ENCODE measurements at places on chromosomes 3 and 15. TPM values are rescaled to one million over a fixed set of nuclear protein-coding genes. Genes with fewer than 3 reads are reported as not detected.

Gene CISH
- 25.3 TPM for total RNA-seq

Gene LMAN1L
- total RNA-seq: not detected

DNA sequence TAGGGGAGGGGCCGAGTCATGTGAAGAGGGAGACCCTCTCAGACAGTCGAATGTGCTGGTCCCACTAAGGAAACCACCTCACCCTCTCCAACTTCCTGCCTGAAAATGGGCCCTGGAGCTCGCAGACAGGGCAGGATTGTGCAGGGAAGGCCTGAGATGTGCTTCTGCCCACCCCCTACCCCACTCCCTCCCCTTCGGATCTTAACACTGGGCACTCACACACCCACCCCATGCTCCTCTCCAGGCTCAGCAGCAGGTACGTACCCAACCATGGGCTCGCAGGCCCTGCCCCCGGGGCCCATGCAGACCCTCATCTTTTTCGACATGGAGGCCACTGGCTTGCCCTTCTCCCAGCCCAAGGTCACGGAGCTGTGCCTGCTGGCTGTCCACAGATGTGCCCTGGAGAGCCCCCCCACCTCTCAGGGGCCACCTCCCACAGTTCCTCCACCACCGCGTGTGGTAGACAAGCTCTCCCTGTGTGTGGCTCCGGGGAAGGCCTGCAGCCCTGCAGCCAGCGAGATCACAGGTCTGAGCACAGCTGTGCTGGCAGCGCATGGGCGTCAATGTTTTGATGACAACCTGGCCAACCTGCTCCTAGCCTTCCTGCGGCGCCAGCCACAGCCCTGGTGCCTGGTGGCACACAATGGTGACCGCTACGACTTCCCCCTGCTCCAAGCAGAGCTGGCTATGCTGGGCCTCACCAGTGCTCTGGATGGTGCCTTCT, 20.0 kb downstream of the ATRIP start:
- peak overlapping the region; percentile 48 for H3K4me3 ChIP-seq
- H3K27ac ChIP-seq: peak overlapping the region; percentile 98
- H3K36me3 ChIP-seq: no peaks in the 10 kb centered on the region
- DNase-seq: peak; percentile 43
- no peaks in the 10 kb centered on the region for H3K27me3 ChIP-seq

- no peaks in the 10 kb centered on the region for H3K27me3 ChIP-seq
- H3K36me3 ChIP-seq: no peaks in the 10 kb centered on the region
- H3K27ac ChIP-seq: no peak overlapping the region
- H3K4me3 ChIP-seq: no peak overlapping the region
- no peaks in the 10 kb centered on the region for H3K4me1 ChIP-seq
Observed at GRCh38 chr3:190574473-190574872, 60.6 kb downstream of the IL1RAP start.

Gene SLC12A1
- not detected for total RNA-seq

DNA sequence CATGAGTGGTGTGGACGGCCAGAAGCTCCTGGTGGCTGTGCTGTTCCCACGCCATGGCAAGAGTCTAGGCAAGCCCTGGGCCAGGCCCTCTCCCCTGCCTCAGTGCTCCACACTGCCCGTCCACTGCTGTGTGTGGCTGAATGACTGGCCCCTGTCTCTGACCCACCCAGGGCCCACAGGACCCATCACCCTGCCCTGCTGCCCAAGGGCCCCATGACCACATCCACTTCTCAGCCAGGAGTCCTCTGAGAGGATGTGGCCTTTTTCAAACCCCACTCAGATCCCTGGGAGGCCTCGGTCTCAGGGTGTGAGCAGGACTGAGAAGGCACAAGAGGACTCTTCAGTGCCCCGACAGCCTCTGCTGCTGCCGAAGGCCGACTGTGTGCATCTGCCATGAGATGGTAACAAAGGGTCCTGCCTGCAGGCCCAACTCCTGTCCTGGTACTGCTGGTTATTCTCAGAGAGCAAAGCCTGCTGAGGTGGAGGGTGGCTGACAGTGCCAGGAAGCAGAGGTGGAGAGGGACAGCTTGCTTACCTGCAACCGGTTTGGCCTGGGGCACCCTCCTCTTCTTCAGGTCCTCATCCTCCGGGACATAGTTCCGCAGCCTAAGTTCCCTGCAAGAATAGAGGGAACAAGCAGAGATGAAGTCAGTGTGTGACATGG, 47.5 kb downstream of the PTH1R start:
- no peak overlapping the region for H3K27ac ChIP-seq
- no peaks in the 10 kb centered on the region for H3K36me3 ChIP-seq
- DNase-seq: no peak
- H3K4me3 ChIP-seq: no peak overlapping the region

- DNase-seq: peak; percentile 90
- peaks cover 3% of the 10 kb centered on the region for H3K4me1 ChIP-seq
- no peaks in the 10 kb centered on the region for H3K27me3 ChIP-seq
- peak overlapping the region; percentile 79 for H3K4me3 ChIP-seq
Observed at GRCh38 chr15:84980196-84981053, 1.2 kb upstream of the PDE8A start.

Gene PDCD6IP
- total RNA-seq: 111 TPM

GRCh38 chr15:74156678-74157411, 16.7 kb upstream of the ISLR start:
- H3K4me1 ChIP-seq: peaks cover 1% of the 10 kb centered on the region
- no peak overlapping the region for H3K4me3 ChIP-seq
- no peaks in the 10 kb centered on the region for H3K36me3 ChIP-seq

Gene CFAP161
- total RNA-seq: 0.65 TPM

GRCh38 chr3:157074981-157075380, 85.0 kb downstream of the CCNL1 start:
- H3K4me1 ChIP-seq: peaks cover 2% of the 10 kb centered on the region
- H3K27ac ChIP-seq: no peak overlapping the region
- H3K27me3 ChIP-seq: no peaks in the 10 kb centered on the region
- no peak for DNase-seq
- H3K36me3 ChIP-seq: no peaks in the 10 kb centered on the region

- H3K27ac ChIP-seq: no peak overlapping the region
- H3K4me3 ChIP-seq: no peak overlapping the region
- no peak for DNase-seq
- H3K27me3 ChIP-seq: no peaks in the 10 kb centered on the region
Observed at GRCh38 chr3:107643038-107643883, 120.5 kb downstream of the BBX start.

- H3K27ac ChIP-seq: no peak overlapping the region
- H3K27me3 ChIP-seq: no peaks in the 10 kb centered on the region
- no peaks in the 10 kb centered on the region for H3K36me3 ChIP-seq
- DNase-seq: no peak
- no peaks in the 10 kb centered on the region for H3K4me1 ChIP-seq
Observed at GRCh38 chr3:101944308-101944707, 95.0 kb downstream of the NFKBIZ start.

GRCh38 chr15:48565560-48566482, 79.7 kb downstream of the FBN1 start:
- H3K4me3 ChIP-seq: no peak overlapping the region
- no peaks in the 10 kb centered on the region for H3K27me3 ChIP-seq
- no peaks in the 10 kb centered on the region for H3K36me3 ChIP-seq
- H3K4me1 ChIP-seq: peaks cover 11% of the 10 kb centered on the region
- no peak for DNase-seq

- no peaks in the 10 kb centered on the region for H3K36me3 ChIP-seq
- DNase-seq: no peak
- H3K4me1 ChIP-seq: no peaks in the 10 kb centered on the region
- H3K4me3 ChIP-seq: no peak overlapping the region
Observed at GRCh38 chr3:186821429-186822387, 15.4 kb upstream of the RFC4 start.

DNA sequence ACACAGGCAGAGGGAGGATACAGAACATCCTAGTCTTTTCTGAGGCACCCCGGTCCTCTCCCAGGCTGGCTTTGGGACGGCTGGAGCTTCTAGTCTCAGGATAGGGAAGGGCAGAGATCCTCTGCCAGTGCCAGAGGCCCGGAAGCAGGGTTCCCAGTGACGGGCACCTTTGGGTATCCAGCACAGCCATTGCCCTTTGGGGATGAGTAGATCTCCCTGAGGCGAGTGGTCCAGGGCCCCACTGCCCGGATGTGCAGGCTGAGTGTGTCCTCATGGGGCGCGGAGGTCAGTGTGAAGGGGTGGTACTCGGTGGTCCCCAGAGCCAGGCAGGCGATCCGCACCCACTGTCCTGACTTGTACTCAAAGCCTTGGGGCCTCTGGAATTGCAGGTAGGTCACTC, 18.3 kb downstream of the DUOX2 start:
- no peaks in the 10 kb centered on the region for H3K36me3 ChIP-seq
- H3K4me1 ChIP-seq: no peaks in the 10 kb centered on the region
- no peaks in the 10 kb centered on the region for H3K27me3 ChIP-seq
- no peak overlapping the region for H3K27ac ChIP-seq
- no peak overlapping the region for H3K4me3 ChIP-seq

Gene GOLGA6L10
- total RNA-seq: 3.3 TPM

- no peaks in the 10 kb centered on the region for H3K36me3 ChIP-seq
- no peak overlapping the region for H3K27ac ChIP-seq
- H3K4me3 ChIP-seq: no peak overlapping the region
- DNase-seq: no peak
- H3K27me3 ChIP-seq: no peaks in the 10 kb centered on the region
- no peaks in the 10 kb centered on the region for H3K4me1 ChIP-seq
Observed at GRCh38 chr15:87986776-87987175, 269.8 kb downstream of the NTRK3 start.

GRCh38 chr3:68018275-68018674, 363.9 kb upstream of the SUCLG2 start:
- DNase-seq: no peak
- no peaks in the 10 kb centered on the region for H3K27me3 ChIP-seq
- H3K4me3 ChIP-seq: no peak overlapping the region
- H3K36me3 ChIP-seq: no peaks in the 10 kb centered on the region
- no peaks in the 10 kb centered on the region for H3K4me1 ChIP-seq

Gene SAXO2
- 2.2 TPM for total RNA-seq

Gene CCR4
- 0.10 TPM for total RNA-seq

- no peaks in the 10 kb centered on the region for H3K27me3 ChIP-seq
- no peak overlapping the region for H3K4me3 ChIP-seq
- H3K36me3 ChIP-seq: no peaks in the 10 kb centered on the region
- no peak overlapping the region for H3K27ac ChIP-seq
Observed at GRCh38 chr3:184066211-184066610, 13.4 kb downstream of the HTR3C start.

GRCh38 chr3:167930453-167930852, 165.3 kb downstream of the GOLIM4 start:
- H3K27ac ChIP-seq: no peak overlapping the region
- DNase-seq: no peak
- H3K27me3 ChIP-seq: no peaks in the 10 kb centered on the region
- no peaks in the 10 kb centered on the region for H3K36me3 ChIP-seq

GRCh38 chr3:177515786-177516157, 318.5 kb upstream of the TBL1XR1 start:
- H3K36me3 ChIP-seq: no peaks in the 10 kb centered on the region
- DNase-seq: no peak
- peaks cover 13% of the 10 kb centered on the region for H3K4me1 ChIP-seq

DNA sequence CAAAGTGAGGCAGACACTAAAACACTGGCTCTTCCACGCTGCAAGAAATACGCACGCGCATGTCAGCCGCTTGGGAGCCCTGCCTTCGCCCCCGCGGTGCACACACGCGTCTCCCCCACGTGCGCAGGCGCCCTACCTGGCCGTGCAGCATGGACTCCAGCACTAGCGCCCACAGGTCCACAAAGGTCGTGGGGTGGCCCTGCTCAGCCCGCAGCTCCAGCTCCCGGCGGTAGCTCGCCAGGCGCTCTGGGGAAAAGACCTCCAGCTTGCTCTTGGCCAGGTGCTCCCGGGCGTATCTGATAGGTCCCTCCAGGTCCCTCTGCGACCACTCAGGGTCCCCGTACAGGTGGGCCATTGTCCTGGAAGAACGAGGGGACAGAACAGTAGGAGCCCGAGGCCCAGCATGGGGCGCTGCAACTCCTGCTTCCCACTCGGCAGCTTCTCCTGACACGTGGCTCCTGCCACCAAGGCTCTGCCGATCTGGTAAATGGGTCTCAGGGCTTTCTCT, 14.9 kb downstream of the PLA2G4D start:
- DNase-seq: no peak
- no peak overlapping the region for H3K4me3 ChIP-seq
- no peaks in the 10 kb centered on the region for H3K36me3 ChIP-seq
- H3K27ac ChIP-seq: no peak overlapping the region
- peaks cover 2% of the 10 kb centered on the region for H3K4me1 ChIP-seq
- H3K27me3 ChIP-seq: no peaks in the 10 kb centered on the region

GRCh38 chr3:54355800-54356199, 233.4 kb downstream of the CACNA2D3 start:
- H3K4me1 ChIP-seq: peaks cover 22% of the 10 kb centered on the region
- H3K27me3 ChIP-seq: no peaks in the 10 kb centered on the region
- no peak for DNase-seq
- no peak overlapping the region for H3K4me3 ChIP-seq

Gene ZNF80
- 0.12 TPM for total RNA-seq

- H3K27ac ChIP-seq: no peak overlapping the region
- no peaks in the 10 kb centered on the region for H3K27me3 ChIP-seq
- DNase-seq: no peak
Observed at GRCh38 chr15:78203346-78204225, 30.8 kb downstream of the ACSBG1 start.

DNA sequence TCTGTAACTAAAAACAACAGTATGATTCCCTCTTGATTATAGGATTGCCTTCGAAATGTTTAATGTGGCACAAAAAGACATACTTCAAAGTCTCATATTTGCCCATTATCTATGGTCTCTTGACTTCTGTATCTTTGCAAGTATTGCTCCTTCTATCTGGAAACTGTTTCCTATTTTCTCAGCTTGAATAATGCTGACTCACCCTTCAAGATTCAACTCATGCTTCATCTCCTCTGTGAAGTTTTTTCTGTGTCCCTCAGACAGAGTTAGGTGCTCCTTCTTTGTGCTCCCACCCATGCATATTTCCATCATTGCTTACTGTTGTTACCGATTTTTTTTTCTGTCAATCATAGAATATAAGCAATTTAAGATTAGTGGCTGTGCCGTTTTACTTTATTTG, 192.8 kb upstream of the ROBO1 start:
- H3K27ac ChIP-seq: no peak overlapping the region
- H3K36me3 ChIP-seq: no peaks in the 10 kb centered on the region
- DNase-seq: no peak

GRCh38 chr15:71471347-71471746, 339.0 kb upstream of the NR2E3 start:
- no peak overlapping the region for H3K4me3 ChIP-seq
- no peak for DNase-seq
- no peaks in the 10 kb centered on the region for H3K27me3 ChIP-seq
- H3K4me1 ChIP-seq: no peaks in the 10 kb centered on the region

Gene LPCAT4
- 35.4 TPM for total RNA-seq

- H3K36me3 ChIP-seq: no peaks in the 10 kb centered on the region
- no peak overlapping the region for H3K4me3 ChIP-seq
- no peak for DNase-seq
- H3K4me1 ChIP-seq: no peaks in the 10 kb centered on the region
- no peak overlapping the region for H3K27ac ChIP-seq
- no peaks in the 10 kb centered on the region for H3K27me3 ChIP-seq
Observed at GRCh38 chr15:99686290-99686689, 46.9 kb downstream of the LYSMD4 start.

GRCh38 chr3:127674101-127674721, 1.5 kb downstream of the ABTB1 start:
- H3K27ac ChIP-seq: no peak overlapping the region
- peak overlapping the region; percentile 81 for H3K4me3 ChIP-seq
- no peaks in the 10 kb centered on the region for H3K27me3 ChIP-seq
- H3K4me1 ChIP-seq: peaks cover 7% of the 10 kb centered on the region
